Purkinje cell (primary cell): ENCODE measurements at places on chromosomes 1 and 21. TPM values are rescaled to one million over a fixed set of nuclear protein-coding genes. Genes with fewer than 3 reads are reported as not detected.

INAVA gene
- 0.66 TPM in 1 of 2 replicates, not detected in the other for polyA plus RNA-seq

FCN3 gene
- not detected in 2 replicates for polyA plus RNA-seq

CDC73 gene
- 37.6 and 40.1 TPM in 2 replicates for polyA plus RNA-seq

KRTAP11-1 gene
- polyA plus RNA-seq: not detected in 2 replicates

UAP1 gene
- polyA plus RNA-seq: 42.4 and 42.9 TPM in 2 replicates

MX2 gene
- polyA plus RNA-seq: not detected in 2 replicates
